ENCODE measurements at places on chromosomes 3 and 15. TPM values are rescaled to one million over a fixed set of nuclear protein-coding genes. Genes with fewer than 3 reads are reported as not detected.

The CHRM5 gene
- total RNA-seq = 1.2 TPM

The ATRIP gene
- total RNA-seq = 4.7 TPM

The ROPN1B gene
- 0.98 TPM for total RNA-seq

The SLC7A14 gene
- 5.2 TPM for total RNA-seq

The SLC12A1 gene
- total RNA-seq = 0.98 TPM

The NDN gene
- total RNA-seq = 76.7 TPM

The JMJD7 gene
- 2.2 TPM for total RNA-seq

The ERICH6 gene
- 0.25 TPM for total RNA-seq

The PTX3 gene
- 14.0 TPM for total RNA-seq

The UROC1 gene
- not detected for total RNA-seq

The PLA2G4D gene
- total RNA-seq = not detected

The ABI3BP gene
- total RNA-seq = 3.0 TPM

The SLC12A8 gene
- total RNA-seq = 0.98 TPM

The CDC25A gene
- 3.0 TPM for total RNA-seq

The OTOL1 gene
- total RNA-seq = not detected

Data from temporal lobe (tissue), 4 donors.